ENCODE measurements at places on chromosomes 12 and 14. TPM values are rescaled to one million over a fixed set of nuclear protein-coding genes. Genes with fewer than 3 reads are reported as not detected.

DNA sequence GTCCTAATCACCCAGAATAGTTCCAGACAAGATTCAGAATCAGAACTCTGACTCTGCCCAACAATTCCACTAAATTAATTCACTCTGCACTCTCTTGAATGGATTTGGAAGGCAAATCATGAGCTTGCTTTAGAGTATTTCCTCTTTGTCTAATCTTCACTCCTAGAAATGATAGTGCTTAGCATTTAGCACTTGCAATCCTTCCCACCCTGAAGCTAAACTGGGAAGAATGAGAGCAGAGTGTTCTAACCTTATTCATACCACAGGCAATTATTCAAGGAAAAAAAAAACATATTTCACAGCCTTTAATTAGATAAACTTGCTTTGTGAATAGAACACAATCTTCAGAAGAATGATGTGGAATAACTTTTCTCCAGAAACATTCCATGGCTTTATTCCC is 264.6 kb downstream of the PAWR start:
- H3K4me3 ChIP-seq, result no peak overlapping the region
- no peaks in the 10 kb centered on the region for H3K36me3 ChIP-seq
- H3K27ac ChIP-seq, result peak overlapping the region; percentile 71
- DNase-seq, result no peak
- no peaks in the 10 kb centered on the region for H3K4me1 ChIP-seq

CLEC1B gene
- not detected for total RNA-seq

DNA sequence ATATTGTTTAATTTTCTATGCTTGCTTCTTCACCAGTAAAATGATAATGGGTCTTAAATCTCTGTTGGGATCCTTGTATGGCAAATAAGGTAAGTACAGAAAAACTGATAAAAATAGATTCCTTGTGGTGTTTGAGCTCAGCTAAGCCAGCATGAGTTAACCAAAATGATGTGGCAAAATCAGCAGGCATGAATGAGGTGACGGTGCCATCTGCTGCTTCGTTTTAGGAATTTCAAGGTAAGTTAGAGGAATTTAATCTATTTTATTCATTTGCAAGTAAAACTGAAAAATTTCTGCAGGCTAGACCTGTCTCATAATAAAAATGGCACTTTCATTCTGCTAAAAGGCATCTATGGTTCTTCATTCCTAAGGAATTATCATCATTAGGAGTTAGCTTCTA is 10.0 kb upstream of the CLEC7A start:
- no peaks in the 10 kb centered on the region for H3K4me1 ChIP-seq
- H3K36me3 ChIP-seq, result no peaks in the 10 kb centered on the region
- no peaks in the 10 kb centered on the region for H3K27me3 ChIP-seq

DNA sequence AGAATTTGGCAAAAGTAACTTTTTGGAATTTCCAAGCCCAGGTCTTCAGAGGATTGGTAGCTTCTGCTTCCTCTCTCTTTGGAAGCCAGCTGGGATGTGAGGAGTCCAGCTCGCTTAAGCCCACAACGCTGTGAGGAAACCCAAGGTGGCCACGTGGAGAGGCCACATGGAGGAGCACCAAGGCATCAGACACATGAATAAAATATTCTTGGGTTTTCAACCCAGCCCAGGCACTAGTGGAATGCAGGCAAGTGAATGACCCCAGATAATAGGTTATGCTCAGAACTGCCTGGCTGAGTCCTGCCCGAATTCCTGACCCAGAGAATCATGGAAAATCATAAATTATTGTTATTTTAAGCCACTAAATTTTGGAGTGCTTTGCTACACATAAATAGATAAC is 119.7 kb upstream of the PARP11 start:
- H3K4me1 ChIP-seq, result no peaks in the 10 kb centered on the region
- no peaks in the 10 kb centered on the region for H3K36me3 ChIP-seq
- H3K27me3 ChIP-seq, result no peaks in the 10 kb centered on the region
- H3K4me3 ChIP-seq, result no peak overlapping the region
- H3K27ac ChIP-seq, result no peak overlapping the region
- no peak for DNase-seq

DNA sequence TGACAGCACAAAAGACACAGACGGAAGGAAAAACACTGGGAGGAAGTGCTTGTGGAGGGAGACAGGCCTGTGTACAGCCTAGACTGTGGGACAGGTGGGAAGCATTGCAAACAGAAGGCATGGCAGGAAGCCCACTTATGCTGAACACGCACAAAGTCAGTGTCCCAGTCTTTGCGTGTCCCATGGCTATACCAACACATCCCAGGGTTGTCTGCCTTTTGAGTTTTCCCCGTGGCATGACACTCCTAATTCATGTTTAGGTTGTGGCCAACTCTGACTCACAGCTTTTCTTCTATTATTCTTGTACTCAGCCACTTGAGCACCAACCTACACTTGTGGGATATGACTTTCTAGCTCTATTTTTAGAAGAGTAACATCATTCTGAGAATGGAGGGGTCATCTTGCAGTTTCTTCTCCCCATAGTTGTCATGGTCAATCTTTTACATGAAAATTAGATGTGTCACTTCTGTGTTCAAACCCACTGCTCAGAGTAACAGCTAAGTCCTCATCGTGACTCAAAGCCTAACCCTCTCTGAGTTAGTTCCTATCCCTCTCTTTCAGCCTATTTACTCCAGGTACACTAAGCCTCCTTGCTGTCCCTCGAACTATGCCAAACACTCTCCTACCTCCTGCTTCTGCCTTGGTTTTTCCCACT is 27.5 kb upstream of the JPH4 start:
- no peak for DNase-seq
- no peaks in the 10 kb centered on the region for H3K27me3 ChIP-seq
- H3K4me3 ChIP-seq, result no peak overlapping the region
- H3K4me1 ChIP-seq, result no peaks in the 10 kb centered on the region

GRCh38 chr14:53786045-53786444 is 170.6 kb downstream of the BMP4 start:
- H3K4me1 ChIP-seq, result no peaks in the 10 kb centered on the region
- H3K36me3 ChIP-seq, result no peaks in the 10 kb centered on the region
- DNase-seq, result no peak

GRCh38 chr14:105258846-105259245 is 10.5 kb downstream of the BTBD6 start:
- H3K27ac ChIP-seq, result no peak overlapping the region
- H3K4me1 ChIP-seq, result no peaks in the 10 kb centered on the region
- H3K27me3 ChIP-seq, result no peaks in the 10 kb centered on the region
- peaks cover 68% of the 10 kb centered on the region for H3K36me3 ChIP-seq

GRCh38 chr14:99540196-99541032 is 59.2 kb downstream of the CCNK start:
- no peaks in the 10 kb centered on the region for H3K36me3 ChIP-seq
- H3K4me3 ChIP-seq, result no peak overlapping the region
- H3K27me3 ChIP-seq, result no peaks in the 10 kb centered on the region
- no peaks in the 10 kb centered on the region for H3K4me1 ChIP-seq
- DNase-seq, result no peak
- H3K27ac ChIP-seq, result no peak overlapping the region

UNG gene
- total RNA-seq, result 26.9 TPM

DNA sequence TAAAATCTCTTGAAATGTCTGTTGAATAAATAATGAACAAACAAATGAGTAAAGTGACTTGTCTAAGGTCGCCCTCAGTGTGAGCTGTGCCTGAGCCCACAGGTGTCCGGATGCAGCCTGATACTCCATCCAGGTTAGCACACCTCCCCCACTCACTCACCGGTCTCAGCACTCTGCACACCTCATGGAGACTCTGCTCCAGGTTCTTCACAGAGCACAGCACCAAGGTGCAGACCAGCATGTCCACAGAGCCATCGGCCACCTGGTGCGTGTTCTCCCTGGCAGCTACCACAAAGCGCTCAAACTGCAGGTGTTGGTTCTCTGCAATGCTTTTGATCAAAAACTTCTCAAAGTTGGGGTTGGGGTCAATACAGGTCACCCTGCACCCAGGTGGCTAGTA is 4.1 kb upstream of the KRT7 start:
- no peaks in the 10 kb centered on the region for H3K36me3 ChIP-seq
- no peak overlapping the region for H3K27ac ChIP-seq
- H3K4me1 ChIP-seq, result no peaks in the 10 kb centered on the region

DNA sequence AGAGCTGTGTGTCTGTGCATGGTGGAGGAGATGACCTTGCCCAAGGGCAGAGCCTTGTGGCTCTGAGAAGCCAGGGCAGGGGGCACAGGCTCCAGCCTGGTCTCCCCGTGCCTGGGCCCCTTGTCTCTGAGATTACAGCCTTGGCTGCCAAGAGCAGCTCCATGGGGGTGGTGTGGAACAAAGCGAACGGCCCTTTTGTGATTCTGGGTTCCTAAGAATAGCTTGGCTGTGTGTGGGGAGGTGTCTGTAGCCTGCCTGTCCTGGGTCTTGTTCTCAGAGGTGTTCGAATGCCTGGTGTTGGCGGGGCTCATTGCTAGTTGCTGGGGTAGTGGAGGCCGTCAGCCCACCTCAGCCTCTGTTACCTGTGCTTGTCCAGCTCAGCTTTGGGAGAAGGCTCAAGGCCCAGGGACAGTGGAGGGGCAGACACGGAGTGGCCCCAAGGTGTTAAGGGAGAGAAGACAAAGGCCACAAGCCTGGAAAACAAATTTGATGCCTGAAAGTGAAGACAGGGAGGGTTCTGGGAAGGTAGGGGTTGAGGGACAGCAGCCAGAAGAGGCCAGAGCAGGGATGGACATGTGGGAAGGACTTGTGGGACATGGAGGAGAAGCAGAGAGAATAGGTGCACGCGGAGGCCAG is 7.4 kb upstream of the MYH7 start:
- no peak overlapping the region for H3K4me3 ChIP-seq
- DNase-seq, result no peak
- H3K36me3 ChIP-seq, result no peaks in the 10 kb centered on the region
- no peak overlapping the region for H3K27ac ChIP-seq
- H3K4me1 ChIP-seq, result no peaks in the 10 kb centered on the region
- H3K27me3 ChIP-seq, result no peaks in the 10 kb centered on the region

DNA sequence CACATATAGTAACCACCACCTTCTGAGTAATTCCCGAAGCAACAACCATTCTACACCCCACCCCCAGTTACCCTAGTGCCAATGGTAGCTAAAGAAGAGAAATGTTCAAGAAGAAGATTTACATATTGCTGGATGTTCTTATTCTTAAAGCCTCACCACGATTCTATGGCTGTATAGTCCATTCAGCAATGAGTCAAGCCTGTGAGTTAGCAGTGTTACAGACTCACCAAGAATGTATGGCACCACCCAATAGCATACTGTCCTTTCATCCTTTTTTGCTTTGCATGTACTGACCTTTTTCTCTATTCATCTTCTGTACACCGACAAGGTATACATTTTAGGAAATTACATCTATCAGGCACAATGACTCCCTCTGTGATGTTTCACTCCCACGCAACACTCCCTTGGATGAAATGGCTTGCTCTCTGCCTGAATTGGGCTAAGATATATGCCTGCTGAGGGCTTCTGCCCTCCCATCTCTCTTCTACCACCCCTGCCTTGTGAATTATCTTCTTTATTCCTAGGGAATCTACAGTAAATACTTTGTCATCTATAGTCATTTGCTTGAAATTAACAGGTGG is 945.8 kb downstream of the DIO2 start:
- H3K27ac ChIP-seq, result no peak overlapping the region
- H3K27me3 ChIP-seq, result no peaks in the 10 kb centered on the region

GRCh38 chr12:13347241-13348043 is 150.9 kb downstream of the EMP1 start:
- H3K27me3 ChIP-seq, result no peaks in the 10 kb centered on the region
- no peaks in the 10 kb centered on the region for H3K36me3 ChIP-seq
- no peak overlapping the region for H3K4me3 ChIP-seq
- peak; percentile 8 for DNase-seq
- H3K4me1 ChIP-seq, result no peaks in the 10 kb centered on the region

GRCh38 chr14:45949479-45949878 is 696.5 kb upstream of the MIS18BP1 start:
- H3K27ac ChIP-seq, result no peak overlapping the region
- DNase-seq, result no peak
- no peak overlapping the region for H3K4me3 ChIP-seq
- no peaks in the 10 kb centered on the region for H3K36me3 ChIP-seq
- H3K4me1 ChIP-seq, result no peaks in the 10 kb centered on the region

DNA sequence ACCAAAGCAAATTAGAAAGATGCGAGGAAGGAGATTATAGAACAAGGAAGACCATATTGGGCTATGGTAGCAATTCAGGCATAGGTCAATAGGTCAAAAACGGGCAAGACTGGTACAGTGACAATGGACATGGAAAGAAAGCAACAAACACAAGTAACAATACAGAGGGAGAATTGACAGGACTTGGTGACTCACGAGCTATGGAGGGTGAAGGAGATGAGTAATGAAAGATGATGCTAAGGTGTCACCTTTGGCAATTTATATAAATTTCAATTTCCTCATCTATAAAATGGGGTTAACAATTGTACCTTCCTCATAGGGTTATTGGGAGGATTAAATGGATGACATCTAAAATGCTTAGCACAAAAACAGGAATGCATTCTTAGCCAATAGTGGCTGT is 15.1 kb upstream of the DUSP16 start:
- no peaks in the 10 kb centered on the region for H3K36me3 ChIP-seq
- no peak overlapping the region for H3K27ac ChIP-seq
- no peak for DNase-seq
- no peak overlapping the region for H3K4me3 ChIP-seq
- H3K4me1 ChIP-seq, result no peaks in the 10 kb centered on the region

DNA sequence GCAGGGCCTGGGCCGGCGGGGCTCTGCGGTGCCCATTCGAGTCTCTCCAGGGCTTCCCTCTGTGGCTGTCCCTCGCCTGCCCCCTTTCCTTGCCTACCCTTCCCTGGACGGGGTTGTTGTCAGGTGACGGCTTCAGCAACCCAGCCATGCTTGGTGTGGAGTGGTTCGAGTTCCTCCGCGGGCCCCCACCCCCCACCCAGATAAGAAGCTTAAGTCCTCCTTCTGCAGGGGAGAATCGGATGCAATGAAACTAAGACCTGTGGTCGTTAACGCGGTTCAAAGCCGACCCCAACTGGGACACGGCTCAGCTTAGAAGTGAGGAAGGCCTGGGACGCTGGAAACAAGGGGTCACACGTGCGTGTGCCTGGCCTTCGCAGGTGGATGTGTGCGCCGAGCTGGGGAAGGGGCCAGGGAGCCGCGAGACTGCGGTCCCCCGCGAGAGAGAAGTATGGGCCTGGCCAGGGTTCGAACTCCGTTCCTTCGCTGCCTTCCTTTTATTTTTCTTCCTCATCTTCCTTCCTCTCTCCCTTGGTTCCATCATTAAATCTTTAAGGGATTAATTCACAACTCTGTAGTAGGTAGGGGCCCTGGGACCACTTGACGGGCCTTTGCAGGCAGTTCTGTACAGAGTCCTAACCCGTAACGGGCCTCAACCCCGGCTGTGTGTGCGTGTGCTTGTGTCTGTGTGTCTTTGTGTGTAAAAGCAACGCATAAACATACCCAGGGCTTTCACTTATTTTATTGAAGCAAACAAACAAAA is 3.5 kb downstream of the TTC6 start:
- H3K36me3 ChIP-seq, result no peaks in the 10 kb centered on the region
- no peaks in the 10 kb centered on the region for H3K4me1 ChIP-seq
- peaks cover 95% of the 10 kb centered on the region for H3K27me3 ChIP-seq

- peaks cover 6% of the 10 kb centered on the region for H3K27me3 ChIP-seq
- H3K36me3 ChIP-seq, result no peaks in the 10 kb centered on the region
- no peak overlapping the region for H3K4me3 ChIP-seq
These were observed 85.2 kb upstream of the MAX start for GRCh38 chr14:65187421-65188049.

- H3K27ac ChIP-seq, result no peak overlapping the region
- no peak overlapping the region for H3K4me3 ChIP-seq
- no peaks in the 10 kb centered on the region for H3K27me3 ChIP-seq
- H3K36me3 ChIP-seq, result no peaks in the 10 kb centered on the region
- no peak for DNase-seq
These were observed 298.0 kb downstream of the PPFIA2 start for GRCh38 chr12:81461163-81461562.

RBM23 gene
- total RNA-seq, result 480 TPM
